ENCODE measurements at places on chromosomes 3 and 15. TPM values are rescaled to one million over a fixed set of nuclear protein-coding genes. Genes with fewer than 3 reads are reported as not detected.

The TMEM158 gene
- total RNA-seq: 2.6 TPM

DNA sequence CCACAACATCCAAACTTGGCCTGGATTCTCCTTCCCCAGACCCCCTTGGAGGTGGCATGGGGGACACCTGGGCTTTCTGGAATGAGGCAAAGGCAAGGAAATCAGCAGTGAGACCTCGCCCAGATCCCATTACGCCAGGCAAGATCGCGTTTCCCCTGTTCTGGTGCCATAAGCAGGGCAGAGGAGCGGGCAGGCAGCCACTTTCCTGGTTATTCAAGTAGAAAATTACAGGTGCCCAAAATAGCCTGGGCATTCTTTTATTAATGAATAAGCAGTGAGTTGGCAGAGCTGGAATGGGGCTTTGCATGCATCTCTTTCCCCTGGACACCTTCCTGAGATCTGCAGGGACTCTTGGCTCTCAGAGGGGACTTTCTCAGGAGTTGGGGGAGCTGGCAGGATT is 31.5 kb upstream of the FAM107A start:
- no peak for DNase-seq

The OR5K1 gene
- not detected for total RNA-seq

GRCh38 chr3:99669879-99670555 is 31.6 kb downstream of the COL8A1 start:
- no peak for DNase-seq

The CSTA gene
- total RNA-seq: 1.4 TPM

GRCh38 chr3:178480795-178481194 is 55.4 kb upstream of the KCNMB2 start:
- no peak for DNase-seq

DNA sequence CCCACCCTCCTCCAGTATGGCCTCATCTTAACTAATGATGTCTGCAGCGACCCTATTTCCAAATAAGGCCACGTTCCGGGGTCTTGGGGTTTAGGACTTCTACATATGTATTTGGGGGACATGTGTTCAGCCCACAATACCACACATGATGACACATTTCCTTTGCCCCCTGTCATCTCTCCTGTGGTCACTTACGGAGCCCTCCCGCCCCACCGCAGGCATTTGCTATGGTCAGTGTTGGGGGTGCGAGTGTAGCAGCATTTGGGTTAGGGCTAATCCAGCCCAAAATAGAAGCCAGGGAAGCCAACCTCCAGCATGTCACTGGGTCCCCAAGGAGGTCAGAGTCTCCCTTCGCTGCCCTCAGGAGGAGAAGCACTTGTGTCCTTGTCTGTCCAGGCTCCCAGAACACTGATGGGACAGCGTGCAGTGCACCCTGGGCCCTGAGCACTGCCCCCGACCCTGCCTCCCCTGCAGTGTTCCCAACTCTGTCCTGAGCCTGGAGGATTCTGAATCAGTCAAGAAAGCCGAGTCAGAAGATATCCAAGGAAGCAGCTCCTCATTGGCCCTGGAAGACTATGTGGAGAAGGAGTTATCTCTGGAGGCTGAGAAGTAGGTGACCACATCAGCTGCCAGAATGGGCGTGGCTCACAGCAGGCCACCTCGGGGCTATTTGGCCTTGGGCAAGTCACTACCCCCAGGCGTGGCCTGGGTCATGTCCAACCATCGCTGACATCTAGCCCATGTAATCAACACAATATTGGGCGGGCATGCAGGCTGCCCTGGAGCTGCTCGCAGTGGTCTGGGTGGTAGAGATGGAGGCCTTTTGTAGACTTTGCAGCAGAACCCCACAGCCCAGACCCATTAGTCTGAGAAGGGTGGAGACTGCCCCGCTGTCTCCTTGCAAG is 46.9 kb upstream of the FGD5 start:
- DNase-seq: peak; percentile 10

DNA sequence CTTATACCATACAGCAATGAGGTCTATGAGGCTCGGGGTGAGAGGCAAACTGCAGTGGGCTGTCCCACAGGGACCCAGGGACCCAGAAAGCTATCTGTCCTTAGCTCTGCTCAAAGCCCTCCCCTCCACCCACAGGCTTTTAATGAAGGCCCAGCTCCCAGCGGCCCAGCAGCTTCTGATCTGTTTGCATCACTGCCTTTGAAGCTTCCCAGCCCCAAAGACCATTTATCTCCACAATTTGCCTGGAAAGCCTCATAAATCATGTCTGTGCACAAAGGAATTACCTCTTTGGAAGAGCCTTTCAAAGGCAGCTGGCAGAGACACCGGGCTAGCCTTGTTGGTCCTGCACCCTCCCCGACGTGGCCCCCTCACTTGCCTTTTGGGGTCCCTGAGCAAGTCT is 123.9 kb downstream of the RAB11A start:
- DNase-seq: no peak

The CD200 gene
- 26.1 TPM for total RNA-seq

DNA sequence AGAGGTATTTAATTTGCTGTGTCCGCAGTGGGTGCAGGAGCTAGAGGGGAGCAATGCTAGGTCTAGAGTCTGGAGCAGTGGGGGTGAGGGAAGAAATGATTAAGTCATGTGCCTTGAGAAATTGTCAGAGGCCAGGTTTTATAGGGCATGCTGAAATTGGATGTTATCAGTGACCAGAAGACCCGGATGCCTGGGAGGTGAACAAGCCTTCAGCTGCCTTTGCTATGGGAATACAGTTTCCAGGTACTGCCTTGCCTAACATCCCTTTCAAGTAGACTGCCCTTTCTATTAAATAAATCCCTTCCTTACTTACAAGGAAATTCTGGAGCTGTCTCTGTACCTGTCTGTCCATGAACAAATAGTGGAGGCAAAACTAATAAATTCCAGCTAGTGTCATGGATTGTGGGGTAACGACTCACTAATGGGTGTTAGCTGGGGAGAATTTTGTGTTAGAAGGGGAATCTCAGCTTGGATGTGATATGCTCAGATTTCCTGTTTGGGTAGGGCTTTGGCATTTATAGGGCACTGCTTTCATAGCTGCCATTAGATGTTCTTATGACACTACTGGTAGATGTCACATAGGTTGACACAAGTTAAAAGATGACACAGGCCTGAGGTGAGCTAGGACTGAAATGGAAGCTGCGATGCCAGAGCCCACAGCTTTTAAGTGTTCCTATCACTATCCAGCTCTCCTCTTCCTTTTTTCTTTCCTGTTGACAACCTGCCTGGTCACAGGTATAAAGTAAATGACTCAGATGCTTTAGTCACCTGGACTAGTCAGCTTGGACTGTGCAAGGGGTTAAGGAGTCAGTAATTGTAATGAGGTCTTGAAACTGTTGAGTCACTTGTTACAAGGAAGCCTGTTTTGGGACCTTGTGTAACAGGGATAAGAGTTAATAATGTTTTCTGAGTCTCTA is 21.3 kb downstream of the CHD2 start:
- no peak for DNase-seq

The CACNA1D gene
- 30.1 TPM for total RNA-seq

DNA sequence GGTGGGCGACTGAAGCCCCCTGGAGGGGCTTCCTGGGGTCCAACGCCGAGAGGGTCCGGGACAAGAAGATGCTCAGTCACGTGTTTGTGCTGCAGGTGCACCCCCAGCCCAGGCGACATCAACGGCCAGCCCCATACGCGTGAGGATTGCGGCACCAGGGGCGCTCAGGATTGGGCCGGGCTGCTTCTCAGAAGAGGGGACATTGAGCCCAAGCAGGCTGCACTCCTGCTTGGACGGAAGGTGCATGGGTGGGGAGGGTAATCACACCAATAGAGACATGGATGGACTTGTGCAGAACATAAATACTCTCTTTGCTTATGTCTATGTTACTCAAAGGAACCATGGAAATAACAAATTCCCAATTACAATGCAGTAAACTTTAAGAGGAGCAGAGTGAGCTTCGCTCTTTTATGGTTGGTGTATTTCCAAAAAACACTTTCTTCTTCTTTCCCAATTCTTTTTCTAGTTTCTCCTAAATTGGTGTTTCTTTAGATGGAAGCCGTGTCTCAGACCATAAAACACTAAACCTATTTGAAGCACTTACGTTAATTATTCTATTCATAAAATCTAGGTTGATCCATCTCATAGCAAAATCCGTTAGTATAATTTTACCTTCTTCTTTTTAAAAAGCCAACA is 182.7 kb downstream of the GOLGA6L6 start:
- DNase-seq: no peak

The DMXL2 gene
- 32.3 TPM for total RNA-seq

DNA sequence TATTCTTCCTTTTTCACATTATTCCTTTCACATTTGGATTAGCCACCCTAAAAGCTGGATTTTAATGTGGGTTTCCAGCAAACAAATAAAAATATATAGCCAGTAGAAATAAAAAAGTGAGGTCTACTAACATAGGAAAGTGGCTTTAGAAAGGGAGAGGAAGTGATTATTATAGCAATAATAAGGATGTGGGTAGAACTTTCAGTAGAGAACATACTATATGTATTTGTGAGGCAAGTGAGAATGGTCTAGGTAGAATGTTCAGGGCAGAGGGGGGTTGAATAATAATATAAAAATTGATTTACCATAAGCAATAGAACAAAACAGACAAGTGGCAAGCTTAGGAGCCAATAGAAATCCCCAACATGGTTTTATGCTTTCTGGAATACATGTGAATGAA is 88.6 kb downstream of the NR1I2 start:
- DNase-seq: no peak

- DNase-seq: no peak
Measured at GRCh38 chr3:20104167-20104661, 64.0 kb downstream of the KAT2B start.

The OXSM gene
- total RNA-seq: 29.0 TPM

- no peak for DNase-seq
Measured at GRCh38 chr3:18135060-18135814, 289.9 kb downstream of the SATB1 start.

DNA sequence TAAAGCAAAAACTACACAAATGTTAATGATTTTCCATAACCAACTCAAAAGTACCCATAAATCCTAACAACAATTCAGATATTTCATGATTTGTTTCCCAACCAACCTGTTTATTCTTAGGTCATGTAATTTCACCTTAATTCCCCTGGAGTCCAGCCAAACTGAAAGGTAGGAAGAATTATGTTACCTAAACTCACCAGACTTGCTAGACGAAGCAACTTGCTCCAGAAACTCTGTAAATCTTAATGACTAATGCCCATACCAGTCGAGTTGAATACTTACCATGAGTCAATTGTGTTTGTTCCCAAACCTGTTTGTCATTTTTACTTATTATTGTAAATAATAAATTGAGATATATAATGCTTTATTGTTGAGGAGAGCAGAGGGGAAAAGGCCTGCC is 1030.0 kb downstream of the TBL1XR1 start:
- no peak for DNase-seq

The NKTR gene
- 361 TPM for total RNA-seq

The TICRR gene
- under 0.01 TPM for total RNA-seq

- DNase-seq: no peak
Measured at GRCh38 chr15:29470311-29470710, 200.7 kb upstream of the NSMCE3 start.

DNA sequence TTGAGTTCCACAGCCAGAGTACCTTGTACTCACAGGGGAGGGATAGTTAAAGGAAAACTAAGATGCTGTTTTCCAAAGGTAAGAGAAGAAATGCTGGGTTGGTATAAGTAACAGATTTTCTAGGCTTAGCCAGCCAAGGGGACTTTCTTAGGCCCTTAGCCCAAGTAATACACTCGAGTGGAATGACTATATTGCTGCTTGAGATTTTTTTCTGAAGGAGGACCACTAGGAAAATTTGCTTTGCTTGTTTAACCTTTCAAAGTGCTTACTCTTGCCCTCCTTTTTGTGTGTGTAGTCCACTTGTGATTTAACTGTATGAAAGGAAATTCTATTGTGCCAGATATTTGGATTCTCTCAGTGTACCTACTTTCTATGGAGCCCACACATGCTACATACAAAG is 50.5 kb downstream of the IL5RA start:
- no peak for DNase-seq

DNA sequence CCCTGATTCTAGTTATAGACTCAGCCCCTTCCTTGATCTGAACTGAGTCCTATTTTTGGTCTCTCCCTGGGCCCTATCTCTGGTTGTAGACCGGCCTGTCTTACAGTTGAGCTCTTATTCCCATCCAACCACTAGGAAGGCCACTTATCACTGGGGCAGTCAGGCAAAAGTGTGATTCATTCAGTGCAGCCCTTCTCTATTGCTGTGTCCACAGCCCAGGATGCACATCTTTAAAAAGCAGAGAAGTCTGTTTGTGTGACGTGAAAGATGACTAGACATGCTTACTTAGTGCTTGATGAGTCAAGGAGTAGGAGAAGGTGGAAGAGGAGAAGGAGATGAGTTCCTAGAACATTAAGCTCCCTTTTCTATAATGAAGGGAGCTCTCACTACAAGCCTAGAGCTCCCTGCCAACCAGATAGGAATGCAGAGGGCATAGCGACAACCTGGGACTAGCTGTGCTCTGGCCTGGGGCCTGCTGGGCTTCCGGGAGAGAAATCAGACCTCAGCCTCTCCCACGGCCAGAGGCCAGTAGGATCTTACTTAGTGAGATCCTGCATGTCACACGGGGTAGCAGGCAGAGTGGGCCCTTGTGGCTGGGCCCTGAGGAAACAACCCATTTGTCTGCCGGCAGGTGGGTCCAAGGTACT is 25.7 kb downstream of the INSYN1 start:
- DNase-seq: no peak

The SCAANT1 gene
- total RNA-seq: not detected

DNA sequence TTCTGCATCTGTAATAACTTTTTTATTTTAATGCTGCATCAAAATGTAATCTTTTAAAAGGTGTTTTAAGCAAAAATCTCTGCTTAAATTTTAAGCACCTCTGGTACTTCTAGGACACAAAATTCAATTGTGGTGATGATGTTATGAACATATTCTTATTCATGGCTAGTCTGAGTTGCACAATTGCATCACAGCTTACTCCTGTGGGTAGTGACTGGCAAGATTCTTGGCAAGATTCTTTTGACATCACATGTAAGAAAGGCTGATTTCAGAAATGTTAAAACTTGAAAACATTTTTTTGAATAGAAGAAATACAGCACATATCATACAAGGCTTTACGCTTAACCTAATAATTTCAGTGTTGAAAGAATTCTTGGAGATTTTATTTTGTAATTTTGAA is 35.7 kb downstream of the IQCH start:
- DNase-seq: no peak

The UBXN7 gene
- total RNA-seq: 6.5 TPM

The P2RY14 gene
- 0.51 TPM for total RNA-seq

- no peak for DNase-seq
Measured at GRCh38 chr3:88626456-88627120, 476.8 kb downstream of the C3orf38 start.

GRCh38 chr3:167305340-167305890 is 74.7 kb downstream of the ZBBX start:
- DNase-seq: no peak

- DNase-seq: peak; percentile 91
Measured at GRCh38 chr3:58177747-58178527, 32.8 kb downstream of the DNASE1L3 start.

GRCh38 chr15:58213587-58214338 is 75.6 kb downstream of the AQP9 start:
- no peak for DNase-seq

- DNase-seq: no peak
Measured at GRCh38 chr3:12709334-12709733, 45.4 kb upstream of the RAF1 start.

- DNase-seq: no peak
Measured at GRCh38 chr15:92889390-92890107, 10.6 kb upstream of the CHD2 start.
